Activated naive CD4-positive, alpha-beta T cell treated with anti-CD3 and anti-CD28 coated beads, Interleukin-2, amount 50 U/mL, for 72 hours (primary cell): ENCODE measurements at places on chromosomes 7 and 10. TPM values are rescaled to one million over a fixed set of nuclear protein-coding genes. Genes with fewer than 3 reads are reported as not detected.

DNA sequence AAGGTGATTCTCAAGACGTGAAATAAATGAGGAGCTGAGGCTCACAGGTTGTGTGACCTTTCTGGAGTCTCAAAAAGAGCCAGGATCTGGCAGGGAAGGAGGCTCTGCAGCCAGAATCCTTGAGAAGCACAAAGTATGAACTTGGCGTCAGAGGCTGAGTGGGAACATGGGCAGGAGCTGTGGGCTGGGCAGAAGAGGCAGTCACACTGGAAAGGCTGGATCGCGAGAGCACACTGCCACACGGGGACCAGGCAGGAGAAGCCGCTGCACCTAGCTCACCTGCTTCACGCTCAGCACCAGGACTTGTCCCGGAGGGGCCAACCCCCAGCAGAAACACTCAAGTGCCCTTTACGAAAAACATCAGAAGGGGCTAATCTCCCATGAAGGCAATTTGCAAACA lies 535.0 kb downstream of the TNS3 start:
- DNase-seq, result no peak

Gene NXPH1
- not detected for total RNA-seq

Gene RBP4
- not detected for total RNA-seq

DNA sequence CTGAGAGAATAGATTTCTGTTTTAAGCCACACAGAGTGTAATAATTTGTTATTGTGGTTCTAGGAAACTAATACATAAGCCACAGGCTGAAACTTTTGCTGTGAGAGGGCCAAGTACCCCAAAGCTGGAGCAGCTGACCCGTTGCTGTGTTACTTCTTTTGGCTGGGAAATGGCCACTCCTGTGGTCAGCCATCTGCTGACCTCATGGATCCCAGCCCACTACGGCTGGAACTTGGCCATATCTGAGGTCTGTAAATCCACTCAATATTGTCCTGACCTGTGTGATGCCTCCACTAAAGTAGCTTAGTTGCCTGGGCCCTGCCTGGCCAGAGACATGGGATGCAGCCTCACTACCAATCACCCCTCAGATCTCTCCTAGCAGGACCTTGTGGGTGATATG lies 17.4 kb upstream of the LOXL4 start:
- DNase-seq, result no peak

DNA sequence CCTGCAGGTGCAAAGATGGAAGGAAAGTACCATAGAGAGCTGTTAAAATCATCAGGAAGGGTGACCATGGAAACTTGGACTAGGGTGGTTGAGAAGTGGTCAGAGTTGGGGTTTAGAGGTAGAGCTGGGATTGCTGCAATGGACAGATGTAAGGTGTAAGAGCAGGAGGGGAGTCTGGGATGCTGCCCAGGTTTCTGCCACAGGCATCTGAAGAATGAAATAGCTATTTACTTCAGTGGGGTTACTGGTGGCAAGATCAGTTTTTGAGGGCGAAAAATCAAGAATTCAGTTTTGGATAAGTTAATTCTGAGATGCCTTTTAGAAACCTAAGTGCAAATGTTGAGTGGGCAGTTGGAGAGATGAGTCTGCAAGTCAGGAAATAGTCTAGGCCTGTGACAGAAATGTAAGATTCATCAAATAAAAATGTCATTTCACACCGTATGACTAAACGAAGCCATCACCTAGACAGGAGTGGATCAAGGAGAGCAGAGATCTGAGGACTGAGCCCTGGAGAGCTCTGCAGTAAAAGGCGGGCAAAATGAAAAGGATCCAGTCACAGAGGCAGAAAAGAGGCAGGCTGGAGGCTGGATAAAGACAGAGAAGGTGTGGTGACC lies 22.7 kb upstream of the TOMM7 start:
- DNase-seq, result no peak

DNA sequence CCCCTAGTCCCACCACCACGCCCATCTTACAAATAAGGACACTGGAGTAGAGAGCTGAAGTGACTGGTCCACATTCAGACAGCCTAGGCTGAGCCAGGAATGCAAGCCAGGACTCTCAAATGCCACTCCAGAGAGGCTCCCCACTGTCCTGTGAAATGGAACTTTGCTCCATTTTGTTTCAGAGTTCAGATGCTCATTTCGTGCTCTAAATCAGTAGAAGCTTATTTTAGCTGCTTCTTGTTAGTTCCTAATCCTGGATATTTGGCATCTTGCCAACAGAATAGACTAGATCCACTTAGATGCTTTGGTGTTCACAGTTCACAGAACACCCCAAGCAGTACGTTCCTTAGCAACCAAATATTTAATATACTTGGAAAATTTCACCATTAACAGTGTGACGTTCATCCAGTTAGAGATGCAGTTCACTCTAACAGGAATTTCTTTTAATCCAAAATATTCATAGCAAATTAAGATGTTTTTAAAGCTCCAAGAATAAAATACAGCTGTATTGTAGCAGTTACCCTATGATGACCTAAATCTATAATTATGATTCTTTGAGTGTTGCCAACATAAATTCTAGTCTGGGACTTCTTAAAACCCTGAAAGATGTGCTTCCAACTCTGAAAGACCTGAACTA lies 7.3 kb downstream of the MMP21 start:
- no peak for DNase-seq

DNA sequence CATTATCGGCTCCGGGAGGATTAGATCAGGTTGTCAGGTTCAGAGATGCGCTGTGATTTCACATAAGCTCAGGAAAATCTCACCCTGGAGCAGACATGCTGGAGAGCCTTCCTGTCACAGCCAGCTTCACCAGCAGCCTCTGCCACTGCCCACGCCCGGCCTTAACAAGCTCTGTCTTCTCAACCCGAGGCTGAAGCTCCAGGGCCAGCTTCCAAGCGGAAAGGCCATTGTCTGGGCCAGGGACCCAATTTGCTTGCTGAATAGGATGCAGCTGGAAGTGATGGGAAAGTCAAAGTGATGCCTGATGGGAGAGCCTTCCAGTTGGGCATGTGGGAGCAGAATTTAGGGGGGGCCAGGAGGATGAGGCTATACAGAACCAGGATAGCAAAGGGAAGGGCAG lies 36.3 kb downstream of the C10orf105 start:
- no peak for DNase-seq
